Astrocyte (in vitro differentiated cells and primary cell): ENCODE measurements at places on chromosomes 4 and X. TPM values are rescaled to one million over a fixed set of nuclear protein-coding genes. Genes with fewer than 3 reads are reported as not detected.
A peak's percentile ranks its signal among the peaks of the same experiment; 100 is the strongest.

Gene SLC30A9
- 59.3 and 73.2 TPM in 2 replicates for total RNA-seq

Gene TRPC5OS
- total RNA-seq = not detected in 2 replicates

Gene IL1RAPL2
- 0.16 and 0.22 TPM in 2 replicates for total RNA-seq

- DNase-seq = peak; percentile 55
Measured at GRCh38 chr4:149280806-149281205, 534.8 kb downstream of the IQCM start.
